ENCODE measurements at places on chromosomes 1 and 21. TPM values are rescaled to one million over a fixed set of nuclear protein-coding genes. Genes with fewer than 3 reads are reported as not detected.

DNA sequence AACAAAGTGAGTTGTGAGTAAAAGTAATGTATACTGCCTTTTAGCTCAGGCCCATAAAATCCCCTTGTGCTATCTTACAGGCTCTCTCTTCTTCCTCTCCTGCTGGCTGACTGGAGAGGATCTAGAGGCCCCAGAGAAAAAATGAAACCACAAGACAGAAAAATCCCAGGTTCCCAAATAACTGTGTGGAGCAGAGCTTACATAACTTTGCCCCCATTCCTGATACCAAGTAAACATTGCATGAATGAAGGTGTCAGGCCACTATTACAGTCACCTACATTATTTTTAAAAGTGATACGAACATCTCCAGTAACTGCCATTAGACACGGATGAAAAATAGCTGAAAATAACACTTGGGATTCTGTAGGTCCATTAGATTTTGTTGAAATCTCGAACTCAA, 386.0 kb upstream of the NR5A2 start:
- DNase-seq: no peak

- DNase-seq: no peak
Measured at GRCh38 chr1:9292361-9293240, at the start of gene SPSB1. Gene SPSB1, plus strand, starts transcription at chr1:9292894. Its CDS starts 62,998 bp downstream, at chr1:9355892.

DNA sequence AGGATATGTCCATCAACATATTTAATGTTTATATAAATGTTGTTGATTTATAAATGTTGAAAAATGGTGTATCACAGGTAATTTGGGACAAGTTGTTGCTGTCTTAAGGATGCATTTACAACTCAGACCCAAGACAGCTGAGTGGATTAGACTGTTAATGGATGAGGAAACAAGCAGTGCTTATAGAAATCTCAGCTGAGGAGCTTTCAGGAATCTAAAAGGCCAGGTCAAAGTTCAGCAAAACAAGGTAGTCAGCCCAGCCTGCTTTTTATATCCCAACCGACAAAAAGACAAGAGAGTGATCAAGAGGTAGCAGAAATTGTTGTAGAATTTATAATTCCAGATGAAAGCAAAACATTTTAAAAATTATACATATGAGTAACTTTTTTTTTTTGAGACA, 16.6 kb upstream of the USP1 start:
- no peak for DNase-seq

DNA sequence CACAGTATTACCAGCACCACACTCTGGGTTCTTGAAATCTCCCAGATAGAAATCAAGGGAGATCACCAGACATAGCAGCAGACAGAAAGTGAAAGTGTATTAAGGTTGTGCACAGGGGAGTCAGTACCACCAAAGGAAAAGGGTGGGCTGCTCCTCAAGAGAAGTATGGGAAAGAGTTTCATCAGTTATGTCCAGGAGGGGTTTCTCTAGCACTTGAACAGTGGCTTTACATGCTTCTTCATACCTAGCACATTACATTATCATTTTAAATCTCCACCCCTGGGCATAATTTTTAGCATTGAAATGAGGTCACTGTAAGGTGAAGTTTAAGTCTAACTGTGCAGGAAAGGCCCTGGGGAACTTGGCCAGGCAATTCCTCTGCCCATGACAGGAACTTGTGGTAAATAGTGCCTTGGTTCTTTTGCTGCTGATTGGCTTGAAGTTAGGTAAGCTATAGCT, 601.0 kb downstream of the NUF2 start:
- DNase-seq: no peak

DNA sequence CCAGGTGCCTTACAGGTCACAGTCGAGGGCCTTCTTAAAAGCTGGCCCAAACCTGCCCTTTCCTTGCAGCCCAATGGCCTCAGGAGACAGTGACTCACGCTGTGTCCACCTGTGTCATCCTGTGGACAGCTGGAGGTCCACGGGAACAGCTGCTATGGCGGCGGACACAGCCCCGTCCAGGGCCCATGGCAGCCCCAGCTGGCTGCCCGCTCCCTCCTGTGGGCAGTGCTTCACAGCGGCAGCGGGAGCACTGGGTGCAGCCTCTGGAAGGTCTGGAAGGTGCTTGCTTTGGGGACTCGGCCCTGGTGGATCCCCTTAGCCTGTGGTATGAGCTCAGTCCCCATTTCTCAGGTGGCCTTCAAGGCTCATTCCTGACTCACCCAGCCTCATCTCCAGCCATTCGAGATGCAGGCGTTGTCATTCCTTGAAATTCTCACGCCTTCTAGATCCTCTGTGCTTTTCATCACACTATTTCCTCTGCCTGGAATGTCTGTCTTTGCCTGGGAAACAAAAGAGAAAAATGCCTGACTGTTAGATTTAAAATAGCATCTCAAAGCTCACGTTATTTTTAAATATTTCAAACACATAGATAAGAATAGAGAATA, 86.8 kb downstream of the KIF26B start:
- no peak for DNase-seq

GRCh38 chr1:147472489-147472888, 68.8 kb upstream of the BCL9 start:
- DNase-seq: no peak

GRCh38 chr1:38892976-38893375, 11.6 kb upstream of the GJA9 start:
- no peak for DNase-seq

DNA sequence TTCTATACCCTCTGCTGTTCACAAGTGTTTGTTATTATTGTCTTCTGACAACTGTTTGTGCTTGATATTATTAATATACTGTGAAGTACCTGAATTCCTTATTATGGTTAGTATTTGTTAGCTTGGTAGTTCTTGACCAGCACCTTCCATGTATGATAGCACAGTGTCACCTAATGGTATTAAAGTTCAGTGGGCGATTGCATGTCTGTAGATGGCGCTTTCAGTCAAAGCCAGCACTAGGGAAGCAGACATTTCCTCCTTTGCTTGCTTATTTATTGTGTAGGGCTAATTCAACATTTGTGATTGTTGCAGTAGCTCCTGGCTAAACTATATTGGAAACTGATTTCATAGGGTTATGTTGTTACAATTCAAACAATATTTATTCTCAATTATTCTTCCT, 218.0 kb downstream of the ZP4 start:
- no peak for DNase-seq

DNA sequence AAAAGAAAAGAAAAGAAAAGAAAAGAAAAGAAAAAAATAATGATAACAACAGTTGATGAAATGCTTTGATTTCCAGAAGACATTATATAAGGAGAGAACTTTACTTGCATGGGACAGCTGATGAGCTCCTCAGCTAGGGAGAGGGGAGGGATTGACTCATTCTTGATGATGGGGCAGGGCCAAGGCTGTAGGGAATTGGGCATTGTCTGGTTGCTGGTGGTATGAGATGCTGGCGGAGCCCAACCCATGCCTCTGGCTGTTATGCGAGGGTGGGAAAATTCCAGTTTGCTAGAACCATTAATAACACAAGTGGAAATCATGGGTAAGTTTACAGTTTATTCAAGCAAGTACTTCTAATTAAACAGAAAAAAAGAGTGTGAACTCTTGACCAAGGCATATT, 36.0 kb upstream of the KIF26B start:
- DNase-seq: no peak

GRCh38 chr1:155206891-155207805, 549 bp downstream of the THBS3 start:
- peak; percentile 51 for DNase-seq

DNA sequence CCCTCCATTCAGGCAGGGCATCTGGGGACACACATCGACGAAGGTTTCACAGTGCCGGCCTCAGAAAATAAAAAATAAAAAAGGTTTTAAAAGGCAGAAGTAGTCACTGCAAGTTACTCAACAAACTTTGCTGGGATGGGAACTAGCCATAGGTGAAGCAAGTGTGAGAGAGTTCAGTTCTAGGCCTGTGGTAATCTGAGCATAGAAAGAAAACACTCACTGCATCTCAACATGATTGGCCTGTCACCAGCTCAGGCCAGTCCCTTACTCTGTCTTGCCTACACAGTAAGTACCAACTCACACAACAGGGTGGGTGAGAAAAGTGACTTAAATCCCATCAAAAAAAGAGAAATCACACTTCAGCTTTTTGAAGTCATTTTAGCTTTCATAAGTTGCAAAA, 30.2 kb upstream of the ADAM30 start:
- no peak for DNase-seq

DNA sequence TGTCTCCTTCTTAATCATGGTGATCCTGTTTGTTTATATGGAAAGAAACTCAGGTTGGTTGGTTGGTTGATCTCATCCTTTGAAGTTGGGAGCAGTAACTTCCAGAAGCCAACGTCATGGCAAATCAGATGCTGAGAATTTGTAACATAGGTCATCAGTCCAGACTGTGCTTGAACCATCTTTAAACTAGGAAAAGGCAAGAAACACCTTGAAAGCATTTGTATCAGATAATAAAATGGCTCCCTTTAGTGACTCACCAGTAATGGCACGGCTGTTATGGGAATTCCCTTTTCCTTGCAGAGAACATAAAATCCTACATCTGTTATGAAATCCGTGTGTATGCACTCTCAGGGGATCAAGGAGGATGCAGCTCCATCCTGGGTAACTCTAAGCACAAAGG, 58.1 kb downstream of the SERBP1 start:
- DNase-seq: no peak

DNA sequence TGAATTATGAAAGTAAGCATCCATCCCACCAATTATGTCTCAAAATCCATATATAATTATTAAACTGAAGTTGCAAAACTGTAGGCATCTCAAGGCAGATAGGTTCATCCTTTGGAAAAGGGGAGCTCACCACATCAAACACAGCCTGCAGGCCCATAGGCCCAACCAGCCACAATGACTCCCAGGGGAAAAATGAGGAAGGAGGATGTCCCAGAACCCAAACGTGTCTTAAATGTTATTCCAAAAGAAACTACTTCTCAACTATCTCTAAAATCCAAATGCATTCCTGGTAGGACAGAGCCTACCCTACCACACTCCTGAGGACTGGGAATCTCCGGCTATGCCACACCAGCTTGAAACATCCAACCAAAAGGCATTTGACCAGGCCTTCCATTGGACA, 12.8 kb downstream of the TIAM1 start:
- no peak for DNase-seq

The LCE1C gene
- total RNA-seq: not detected

The CHI3L1 gene
- 0.12 TPM for total RNA-seq

The KANK4 gene
- not detected for total RNA-seq

The GUCA2A gene
- total RNA-seq: not detected

The USH2A gene
- not detected for total RNA-seq

The LORICRIN gene
- total RNA-seq: not detected
